Endothelial cell (in vitro differentiated cells): ENCODE measurements at places on chromosomes 4 and X.

DNA sequence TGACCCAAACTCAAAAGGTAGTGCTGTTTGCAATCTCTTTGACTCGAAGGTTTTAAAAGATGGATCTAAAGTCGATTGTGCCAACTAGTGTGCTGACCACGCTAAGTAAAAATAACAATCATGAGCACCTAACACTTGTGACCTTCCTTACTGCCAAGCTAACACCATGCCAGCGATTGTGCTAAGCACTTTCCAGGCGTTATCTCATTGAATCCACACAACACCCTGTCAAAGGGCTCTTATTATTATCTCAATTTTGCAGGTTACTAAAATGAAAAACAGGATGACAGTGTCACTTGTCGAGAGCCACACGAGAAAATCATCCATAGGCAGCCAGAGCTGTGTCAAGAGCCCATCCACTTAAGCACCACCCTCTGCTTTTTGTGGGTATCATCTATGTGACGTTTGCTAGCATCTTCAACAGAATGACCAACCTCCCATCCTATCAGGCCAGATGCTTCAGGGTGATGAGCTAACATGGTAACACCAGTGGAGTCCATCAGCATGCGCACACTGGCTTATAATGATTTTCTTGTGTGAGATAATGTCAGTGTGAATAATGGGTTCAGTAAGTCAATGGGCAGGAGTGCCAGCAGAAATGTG, 893 bp upstream of the GAB3 start:
- no peak for DNase-seq

- DNase-seq: no peak
These were observed 182.0 kb upstream of the PAQR3 start for GRCh38 chr4:79121223-79121622.

- peak; percentile 43 for DNase-seq
These were observed 522 bp downstream of the FNIP2 start for GRCh38 chr4:158769175-158769921.

DNA sequence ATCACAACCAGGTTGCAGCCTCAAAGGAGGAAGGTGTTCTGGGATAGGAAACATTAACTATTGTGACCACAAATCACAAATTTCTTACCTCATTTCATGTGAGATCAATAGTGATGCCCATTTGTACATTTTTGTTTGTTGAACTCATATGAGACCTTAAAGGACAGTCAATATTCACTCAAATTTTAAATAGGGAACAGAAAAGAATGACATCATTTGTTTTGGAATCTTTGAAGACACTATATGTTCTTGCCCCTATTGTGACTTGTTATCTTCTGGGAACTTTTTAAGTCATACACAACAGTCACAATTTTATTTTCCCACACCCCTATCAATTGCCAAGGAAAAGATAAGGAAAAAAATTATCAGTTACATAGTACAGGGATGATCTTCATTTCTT, 346.5 kb downstream of the ARAP2 start:
- DNase-seq: no peak

GRCh38 chr4:2932321-2932950, 30.8 kb downstream of the NOP14 start:
- no peak for DNase-seq

GRCh38 chrX:12811658-12812057, 20.4 kb downstream of the PRPS2 start:
- no peak for DNase-seq

GRCh38 chr4:106694232-106694631, 325.7 kb upstream of the GIMD1 start:
- no peak for DNase-seq

DNA sequence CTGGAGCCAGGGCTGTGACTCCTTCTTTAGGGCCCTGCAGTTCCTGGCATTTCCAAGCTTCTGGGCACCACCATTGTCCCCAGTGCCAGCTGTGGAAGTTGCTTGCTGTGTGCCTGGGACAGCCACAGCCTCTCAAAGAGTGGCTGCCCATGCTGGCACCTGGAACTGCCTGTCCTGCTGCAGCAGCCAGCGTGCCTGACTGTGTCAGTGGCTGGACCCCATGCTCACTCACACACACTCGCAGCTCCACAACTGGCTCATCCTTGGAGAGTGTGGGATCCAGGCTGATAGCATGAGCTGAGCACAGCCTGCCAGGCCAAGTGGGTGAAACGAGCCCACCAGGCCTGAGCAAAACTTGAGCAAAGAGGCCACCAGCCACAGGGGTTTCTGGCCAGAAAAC, 1107.6 kb downstream of the C4orf33 start:
- DNase-seq: no peak

- DNase-seq: no peak
These were observed 819 bp downstream of the NSG1 start for GRCh38 chr4:4387531-4388310.

GRCh38 chr4:1883583-1883982, 12.4 kb downstream of the NSD2 start:
- no peak for DNase-seq

GRCh38 chr4:109302361-109303139, at the start of gene COL25A1:
COL25A1 (minus strand) TSS chr4:109302658.
- DNase-seq: peak; percentile 83

DNA sequence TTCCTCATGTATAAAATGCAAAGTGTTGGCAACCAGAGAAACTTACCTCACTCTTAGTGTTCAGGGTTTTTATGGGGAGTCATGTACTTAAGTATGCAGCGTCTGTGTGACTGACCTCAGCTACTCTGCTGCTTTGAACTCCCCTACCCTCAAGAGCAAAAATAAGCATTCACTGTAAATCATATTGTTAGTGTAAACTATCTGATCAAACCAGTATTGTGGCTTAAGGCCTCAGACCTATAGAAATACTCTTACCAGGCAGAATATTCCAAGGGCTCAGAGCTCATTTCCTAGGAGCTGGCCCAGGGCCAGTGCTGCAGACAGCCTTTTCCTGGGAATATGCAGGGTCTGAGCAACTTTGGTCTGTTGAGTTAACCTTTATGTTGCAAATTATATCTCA, 453.1 kb downstream of the CCSER1 start:
- DNase-seq: no peak

DNA sequence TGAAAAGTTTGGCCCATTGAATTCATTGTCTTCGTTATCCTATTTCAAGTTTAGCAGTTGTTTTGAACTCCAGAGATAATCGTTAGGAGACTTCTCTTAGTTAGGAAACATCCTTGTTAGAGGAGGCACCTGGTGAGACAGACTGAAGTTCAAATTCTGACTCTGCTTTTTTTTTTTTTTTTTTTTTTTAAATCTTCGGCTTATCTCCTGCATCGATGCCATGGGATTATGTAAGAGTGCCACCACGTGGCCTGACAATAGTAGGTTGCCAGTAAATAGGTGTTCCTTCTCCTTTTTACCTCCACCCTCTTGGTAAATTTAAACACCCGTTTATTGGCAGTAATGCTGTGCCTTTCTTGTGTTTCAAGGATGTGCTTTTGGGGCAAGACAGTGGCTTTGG, 149.3 kb downstream of the SOWAHB start:
- peak; percentile 30 for DNase-seq

- peak; percentile 51 for DNase-seq
These were observed 403 bp downstream of the SGCB start for GRCh38 chr4:52037689-52038102.

DNA sequence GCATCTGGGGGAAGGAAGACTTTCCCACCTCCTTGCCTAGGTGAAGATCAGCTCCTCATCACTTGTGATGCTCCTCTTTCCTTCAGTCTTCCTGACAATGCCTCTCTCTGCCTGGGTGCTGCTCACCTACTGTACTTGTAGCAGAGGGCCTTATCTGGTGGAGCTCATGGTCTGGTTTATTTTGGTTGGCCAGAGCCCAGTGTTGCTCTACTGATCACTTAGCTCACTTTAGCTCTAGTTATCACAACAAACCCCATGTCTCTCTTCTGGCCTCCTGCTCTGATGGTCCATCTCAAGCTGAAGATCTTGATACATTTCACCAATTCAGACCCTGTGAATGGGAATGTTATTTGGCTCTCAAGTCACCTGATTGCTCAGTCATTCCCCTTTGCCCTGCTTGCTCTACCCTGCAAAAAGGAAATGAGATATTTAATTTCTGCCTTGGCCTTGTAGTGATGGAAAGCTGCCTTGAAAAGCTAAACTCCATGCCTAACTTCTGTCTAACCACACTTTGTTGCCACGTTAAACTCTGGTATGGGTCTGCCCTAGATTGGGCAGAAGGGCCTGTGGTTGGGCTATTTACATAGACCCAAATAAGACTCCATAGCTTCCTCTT, 30.3 kb upstream of the ADH1C start:
- DNase-seq: no peak

- DNase-seq: no peak
These were observed 84.5 kb downstream of the ACOX3 start for GRCh38 chr4:8355864-8356565.

GRCh38 chrX:69813677-69814076, 197.8 kb downstream of the EDA start:
- no peak for DNase-seq

DNA sequence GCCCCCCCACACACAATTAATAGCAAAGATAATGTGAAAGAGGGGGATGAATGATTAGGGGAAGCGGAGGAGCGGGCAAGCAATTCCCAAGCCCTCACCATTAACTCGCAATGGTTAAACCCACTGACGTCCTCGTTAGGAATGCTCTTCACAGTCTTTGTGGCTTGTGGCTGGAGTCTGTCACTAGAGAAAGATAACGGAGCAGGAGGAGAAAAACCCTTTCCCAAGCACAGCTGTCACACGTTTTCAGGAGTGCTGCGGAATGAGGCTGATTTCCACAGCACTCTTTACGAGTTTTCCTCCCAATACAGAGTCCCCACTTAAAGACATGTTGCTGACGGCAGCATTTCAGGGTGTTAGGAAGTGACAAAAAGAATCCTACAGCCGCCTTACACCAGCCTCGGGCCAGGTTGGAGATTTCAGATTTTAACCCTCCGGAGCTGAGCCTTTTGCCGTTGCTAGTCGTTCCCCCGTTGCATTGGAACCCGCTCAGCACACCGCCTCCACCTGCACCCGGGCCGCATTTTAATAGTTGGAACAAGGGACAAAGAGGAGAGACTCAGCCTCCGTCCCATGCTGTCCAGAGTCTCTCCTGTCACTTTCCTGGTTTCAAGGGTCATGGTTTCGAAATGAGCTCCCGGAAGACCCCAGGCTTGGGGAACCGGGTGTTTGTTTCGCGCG, 92.2 kb downstream of the GEMIN8 start:
- no peak for DNase-seq

DNA sequence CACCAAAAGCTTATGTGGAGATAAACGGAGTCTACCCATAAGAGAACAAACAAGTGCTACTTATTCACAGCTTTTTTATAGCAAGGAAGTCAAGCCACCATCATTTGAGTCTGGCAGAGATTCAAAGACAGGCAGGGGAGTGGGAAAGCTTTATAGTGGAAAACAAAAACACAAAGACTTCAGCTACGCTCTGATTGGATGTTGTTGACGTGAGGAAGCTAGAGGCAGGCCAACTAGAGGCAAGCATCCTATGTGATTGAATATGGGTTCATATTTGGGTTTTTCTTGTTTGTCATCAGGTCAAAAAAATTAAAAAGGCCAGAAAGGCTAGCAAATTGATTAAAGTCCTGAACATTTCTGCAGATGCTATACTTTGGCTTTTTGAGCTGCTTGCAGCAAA, 719 bp upstream of the TCEAL4 start:
- no peak for DNase-seq

GRCh38 chr4:149845743-149846142, 30.1 kb upstream of the IQCM start:
- no peak for DNase-seq

DNA sequence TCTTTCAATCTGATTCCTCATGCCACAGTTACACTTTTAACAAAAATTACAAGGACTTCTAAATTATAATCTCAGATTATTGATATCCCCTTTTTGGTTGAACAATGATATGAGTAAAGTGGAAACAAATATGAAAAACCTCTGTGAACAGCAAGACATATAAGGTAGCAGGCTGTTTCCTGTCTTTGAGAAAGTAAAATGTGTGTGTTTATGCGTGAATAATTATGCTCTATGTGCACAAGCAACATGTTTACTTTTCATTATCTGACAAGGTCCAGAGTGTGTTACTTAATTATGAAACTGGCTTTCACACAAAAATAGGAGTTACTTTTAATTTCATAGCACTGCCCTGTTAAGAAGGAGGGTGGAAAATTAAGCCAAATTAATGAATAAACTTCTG, 43.1 kb downstream of the DDIT4L start:
- no peak for DNase-seq

DNA sequence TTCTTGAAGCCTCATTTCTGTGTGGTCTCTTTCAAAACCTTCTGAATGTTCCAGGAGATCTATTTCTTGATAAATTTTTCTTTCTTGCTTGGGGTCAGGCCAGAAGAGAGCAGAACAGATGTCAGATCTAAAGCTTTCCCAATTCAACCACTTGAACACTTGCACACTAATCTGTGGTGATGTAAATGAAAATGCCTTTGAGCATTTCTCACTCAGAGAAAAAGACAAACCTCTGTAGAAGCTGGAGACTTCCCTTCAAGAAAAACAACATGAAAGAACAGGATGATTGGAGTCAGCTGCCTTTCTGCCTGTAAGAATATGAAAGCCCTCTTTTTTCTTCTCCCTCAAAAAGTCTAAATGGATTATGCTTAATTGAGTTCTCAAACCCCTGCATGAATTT, 11.2 kb downstream of the IGFBP7 start:
- DNase-seq: no peak

- no peak for DNase-seq
These were observed 305.4 kb downstream of the ARAP2 start for GRCh38 chr4:35938936-35939335.

DNA sequence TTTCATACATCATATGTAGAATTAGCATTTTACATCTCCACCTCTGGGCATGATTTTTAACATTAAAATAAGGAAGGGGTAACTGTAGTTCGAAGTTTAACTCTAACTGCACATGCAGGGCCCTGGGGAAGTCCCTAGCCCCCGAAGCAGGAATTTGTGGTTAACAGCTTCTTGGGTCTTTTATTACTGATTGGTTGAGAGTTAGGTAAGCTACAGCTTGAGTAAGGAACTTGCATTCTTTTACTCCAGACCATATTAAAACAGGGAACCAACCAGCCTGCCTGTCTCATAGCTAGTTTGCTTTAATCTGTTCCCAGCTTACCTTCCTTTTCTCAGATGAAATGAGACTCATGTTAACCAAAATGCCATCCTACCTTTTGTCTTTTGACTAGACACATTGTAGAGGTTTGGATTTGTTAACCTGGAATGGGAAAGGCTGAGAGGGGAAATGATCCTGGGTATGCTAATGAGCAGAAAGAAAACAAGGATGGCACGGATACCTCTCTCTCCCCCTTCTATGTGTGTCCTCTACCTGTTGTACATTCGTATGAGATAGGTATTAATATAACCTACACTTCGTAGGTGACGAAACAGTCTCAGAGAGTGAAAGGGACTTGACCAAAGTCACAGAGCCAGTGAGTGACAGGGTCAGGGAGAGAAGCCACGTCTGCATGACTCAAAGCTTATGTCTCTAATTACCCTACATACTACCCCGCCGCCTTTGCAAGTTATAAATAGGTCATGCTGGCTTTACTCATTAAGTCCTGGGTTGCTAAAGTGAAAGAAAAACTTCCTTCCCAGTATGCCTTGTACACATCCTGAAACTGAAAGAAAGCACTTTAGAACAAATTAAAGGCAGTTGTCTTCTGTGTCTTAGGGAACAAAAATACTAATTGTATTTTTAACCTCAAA, 119.5 kb upstream of the AFF2 start:
- DNase-seq: no peak
